ENCODE measurements at places on chromosomes 12 and 14. TPM values are rescaled to one million over a fixed set of nuclear protein-coding genes. Genes with fewer than 3 reads are reported as not detected.

TMEM121 gene
- total RNA-seq, result 1.9 TPM

MGAT2 gene
- total RNA-seq, result 93.3 TPM

LRP1-AS gene
- not detected for total RNA-seq

BICDL1 gene
- total RNA-seq, result 0.89 TPM

LRRC9 gene
- not detected for total RNA-seq

TEAD4 gene
- 12.3 TPM for total RNA-seq

- no peak for DNase-seq
Observed at GRCh38 chr12:1463073-1463905, 131.1 kb downstream of the FBXL14 start.

- DNase-seq, result peak; percentile 25
Observed at GRCh38 chr12:16526693-16527092, 79.3 kb downstream of the LMO3 start.

- DNase-seq, result no peak
Observed at GRCh38 chr12:131413006-131413405, 297.9 kb upstream of the SFSWAP start.

DNA sequence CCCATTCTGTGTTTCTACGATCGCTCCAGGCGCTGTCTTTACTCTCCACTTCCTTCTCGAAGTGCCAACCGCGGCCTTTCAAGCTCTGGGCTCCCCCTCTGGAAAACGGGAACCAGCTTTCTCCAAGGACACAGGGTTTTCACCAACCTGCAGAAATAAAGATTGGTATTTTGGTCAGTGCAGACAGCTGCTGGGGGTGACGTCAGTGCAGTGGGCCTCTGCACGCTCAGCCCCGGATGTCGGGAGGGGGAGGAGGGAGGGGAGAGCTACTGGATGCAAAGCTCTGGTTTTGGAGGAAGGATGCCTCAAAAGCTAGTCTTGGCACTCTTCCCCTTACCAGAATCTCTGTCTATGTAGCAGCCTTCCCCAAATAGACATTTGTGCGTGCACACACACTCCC is 19.9 kb downstream of the HRK start:
- peak; percentile 61 for DNase-seq

GRCh38 chr14:77124345-77125280 is 17.0 kb downstream of the ZDHHC22 start:
- DNase-seq, result peak; percentile 22

GRCh38 chr14:81390696-81391095 is 9.4 kb downstream of the STON2 start:
- no peak for DNase-seq
